ENCODE measurements at places on chromosomes 7 and 10. TPM values are rescaled to one million over a fixed set of nuclear protein-coding genes. Genes with fewer than 3 reads are reported as not detected.

DNA sequence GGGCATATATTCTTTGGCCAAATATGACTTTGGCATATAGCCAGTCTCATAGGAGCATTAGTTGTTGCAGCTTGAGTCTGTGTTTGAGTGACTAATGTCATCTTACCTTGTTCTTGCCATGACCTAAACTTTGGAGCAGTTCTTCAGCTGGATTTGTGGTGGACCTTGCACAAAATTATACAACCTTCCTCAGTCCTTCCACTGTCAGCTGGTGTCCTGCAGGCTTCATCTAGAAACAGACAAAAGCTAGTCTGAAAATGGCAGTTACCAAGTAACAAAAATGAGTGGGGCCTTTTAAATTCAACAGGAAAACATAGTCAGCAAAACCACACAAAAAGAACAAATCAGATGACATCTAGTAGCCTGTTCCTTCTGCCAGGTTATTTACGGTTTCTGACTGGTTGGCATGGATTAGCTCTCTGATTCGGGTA, 59.5 kb upstream of the HECTD2 start:
- no peak overlapping the region for H3K27ac ChIP-seq
- H3K27me3 ChIP-seq: peaks cover 2% of the 10 kb centered on the region
- H3K4me3 ChIP-seq: no peak overlapping the region
- no peaks in the 10 kb centered on the region for H3K4me1 ChIP-seq
- H3K36me3 ChIP-seq: no peaks in the 10 kb centered on the region

ARL5B gene
- polyA plus RNA-seq: 4.2 TPM

TBXAS1 gene
- 0.57 TPM for polyA plus RNA-seq

DNA sequence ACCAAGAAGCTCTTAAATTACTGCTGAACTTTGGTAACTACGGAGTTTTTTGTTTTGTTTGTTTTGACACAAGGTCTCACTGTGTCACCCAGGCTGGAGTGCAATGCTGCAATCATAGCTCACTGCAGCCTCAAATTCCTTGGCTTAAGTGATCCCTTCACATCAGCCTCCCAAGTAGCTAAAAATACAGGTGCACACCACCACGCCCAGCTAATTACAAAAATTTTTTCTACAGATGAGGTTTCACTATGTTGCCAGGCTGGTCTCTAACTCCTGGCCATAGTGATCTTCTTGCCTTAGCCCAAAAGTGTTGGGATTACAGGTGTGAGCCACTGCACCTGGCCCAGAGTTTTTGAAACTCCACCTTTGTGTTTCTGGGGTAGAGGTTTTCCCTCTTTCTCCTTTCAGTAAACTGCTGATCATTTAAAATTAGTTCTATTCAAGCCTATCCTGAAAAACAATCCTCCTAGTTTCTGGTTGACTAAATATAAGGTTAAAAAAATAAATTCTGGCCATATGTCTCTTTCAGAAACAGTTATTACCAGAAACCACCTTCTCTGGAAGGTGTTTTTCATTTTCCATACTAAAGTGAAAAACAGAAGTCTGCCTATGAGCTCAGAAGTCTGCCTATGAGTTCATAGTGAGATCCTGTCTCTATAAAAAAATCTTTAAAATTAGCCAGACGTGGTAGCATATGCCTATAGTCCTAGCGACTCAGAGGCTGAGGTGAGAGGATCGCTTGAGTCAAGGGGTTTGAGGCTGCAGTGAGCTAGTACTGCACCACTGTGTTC, 63.9 kb downstream of the VOPP1 start:
- H3K4me1 ChIP-seq: peaks cover 44% of the 10 kb centered on the region
- no peaks in the 10 kb centered on the region for H3K36me3 ChIP-seq
- H3K27me3 ChIP-seq: no peaks in the 10 kb centered on the region
- H3K4me3 ChIP-seq: no peak overlapping the region
- H3K27ac ChIP-seq: no peak overlapping the region
- no peak for DNase-seq

ACSM6 gene
- not detected for polyA plus RNA-seq

DNA sequence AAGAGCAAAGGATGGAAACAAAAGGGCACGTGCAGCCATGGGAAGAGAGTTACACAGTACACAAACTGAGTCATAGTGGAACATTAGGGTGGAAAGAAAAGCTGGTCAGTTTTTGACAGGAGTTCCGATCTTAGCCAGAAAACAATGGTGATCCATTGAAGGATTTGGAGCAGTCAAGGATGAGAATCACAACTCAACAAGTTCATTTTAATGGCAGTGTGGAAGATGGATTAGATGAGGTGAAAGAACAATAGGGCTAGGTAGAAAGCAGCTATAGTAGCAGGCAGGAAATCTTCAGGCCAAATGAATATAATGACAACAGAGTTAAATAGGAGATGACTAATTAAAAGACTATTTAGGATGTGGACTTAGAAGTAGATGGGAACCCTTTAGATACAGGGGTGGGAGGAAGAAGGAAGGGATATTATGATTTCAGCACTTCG, 136.3 kb downstream of the DOCK4 start:
- no peak overlapping the region for H3K27ac ChIP-seq
- DNase-seq: no peak
- H3K27me3 ChIP-seq: peaks cover 37% of the 10 kb centered on the region
- no peak overlapping the region for H3K4me3 ChIP-seq
